GM12891 (cell line): ENCODE measurements at places on chromosomes 4 and X.

- no peak for DNase-seq
Measured at GRCh38 chrX:119583431-119584059, 9.2 kb downstream of the UBE2A start.

GRCh38 chrX:48894891-48895290, 2.7 kb downstream of the TIMM17B start:
- DNase-seq = no peak

GRCh38 chrX:119228512-119229252, 7.4 kb upstream of the PGRMC1 start:
- DNase-seq = no peak

DNA sequence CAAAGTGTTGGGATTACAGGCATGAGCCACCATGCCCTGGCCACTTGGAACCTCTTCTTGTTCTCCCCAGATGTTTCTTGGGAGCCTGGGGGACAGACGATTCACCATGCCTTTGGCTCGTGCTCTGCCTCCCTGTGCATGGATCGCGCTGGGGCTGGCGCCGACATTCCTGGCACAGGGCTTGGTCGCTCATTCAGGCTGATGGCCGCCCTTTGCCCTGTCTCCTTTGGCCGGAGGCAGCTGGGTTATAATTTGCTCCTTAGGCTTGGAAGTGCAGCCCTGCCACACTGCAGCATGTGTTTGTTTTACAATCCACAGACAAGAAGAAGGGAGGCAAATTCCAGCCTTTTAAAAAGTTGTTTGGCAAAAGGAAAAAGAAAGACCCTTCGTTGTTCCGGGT, 115.3 kb downstream of the AASDH start:
- DNase-seq = no peak

GRCh38 chrX:67207912-67208311, 335.9 kb upstream of the AR start:
- DNase-seq = no peak

- DNase-seq = no peak
Measured at GRCh38 chr4:94371290-94371689, 28.7 kb upstream of the HPGDS start.

GRCh38 chrX:43277879-43278278, 378.2 kb upstream of the MAOA start:
- no peak for DNase-seq

DNA sequence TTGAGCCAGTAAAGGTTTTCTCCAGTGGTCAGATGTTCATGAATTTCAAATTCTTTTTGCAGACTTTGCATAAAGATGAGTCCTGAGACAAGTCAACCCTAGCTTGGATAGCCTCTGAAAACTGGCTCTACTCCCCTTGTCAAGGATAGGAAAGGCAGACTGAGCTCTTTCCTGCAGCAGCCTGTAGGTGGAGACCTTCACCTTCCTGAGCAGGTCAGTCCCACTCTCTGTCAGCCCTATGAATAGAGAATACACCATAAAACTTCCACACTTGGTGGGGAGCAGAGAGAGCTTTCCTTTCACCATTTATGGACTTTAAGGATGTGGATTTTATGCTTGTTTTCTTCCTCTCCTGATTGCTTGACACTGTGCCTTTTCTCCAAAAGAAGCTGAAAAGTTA, 41.9 kb downstream of the PCDH19 start:
- DNase-seq = no peak

DNA sequence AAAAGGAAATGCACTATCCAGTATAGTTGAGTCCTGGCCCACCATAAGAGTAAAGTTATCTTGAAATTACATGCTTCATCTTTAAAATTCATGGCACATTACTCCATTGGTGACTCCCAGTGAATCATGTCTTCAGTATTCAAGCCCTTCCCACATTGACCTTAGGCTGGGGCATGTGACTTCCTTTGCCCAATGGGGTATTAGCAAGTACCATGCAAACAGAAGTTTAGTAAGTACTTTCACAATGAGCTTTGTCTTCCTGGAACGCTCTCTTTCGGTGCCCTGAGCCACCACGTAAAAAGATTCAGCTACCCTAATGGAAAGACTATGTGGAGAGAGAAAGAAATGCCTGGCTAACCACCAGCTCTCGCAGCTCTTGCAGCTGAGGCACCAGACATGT, 235.4 kb downstream of the HNRNPD start:
- DNase-seq = no peak

- no peak for DNase-seq
Measured at GRCh38 chrX:8546715-8547114, 82.1 kb downstream of the VCX3B start.

- DNase-seq = no peak
Measured at GRCh38 chr4:169975131-169975837, 50.9 kb downstream of the MFAP3L start.

- no peak for DNase-seq
Measured at GRCh38 chr4:3682236-3683076, 83.7 kb upstream of the ADRA2C start.

GRCh38 chrX:8870411-8870810, 69.2 kb upstream of the FAM9A start:
- DNase-seq = no peak

DNA sequence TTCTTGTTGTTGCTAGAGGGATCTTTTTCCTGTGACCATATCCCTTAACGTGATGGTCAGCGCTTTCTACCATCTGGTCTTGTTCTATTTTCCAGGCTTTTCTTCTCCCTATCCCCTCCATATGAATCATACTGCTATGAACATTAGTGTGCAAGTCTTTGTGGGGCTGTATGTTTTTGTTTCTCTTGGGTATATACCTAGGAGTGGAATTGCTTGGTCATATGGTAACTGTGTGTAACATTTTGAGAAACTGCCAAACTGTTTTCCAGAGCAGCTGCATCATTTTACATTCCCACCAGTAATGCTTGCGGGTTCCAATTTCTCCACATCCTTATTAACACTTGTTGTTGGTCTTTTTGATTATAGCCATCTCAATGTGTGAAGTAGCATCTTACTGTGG, 121.4 kb downstream of the SPRY1 start:
- no peak for DNase-seq

DNA sequence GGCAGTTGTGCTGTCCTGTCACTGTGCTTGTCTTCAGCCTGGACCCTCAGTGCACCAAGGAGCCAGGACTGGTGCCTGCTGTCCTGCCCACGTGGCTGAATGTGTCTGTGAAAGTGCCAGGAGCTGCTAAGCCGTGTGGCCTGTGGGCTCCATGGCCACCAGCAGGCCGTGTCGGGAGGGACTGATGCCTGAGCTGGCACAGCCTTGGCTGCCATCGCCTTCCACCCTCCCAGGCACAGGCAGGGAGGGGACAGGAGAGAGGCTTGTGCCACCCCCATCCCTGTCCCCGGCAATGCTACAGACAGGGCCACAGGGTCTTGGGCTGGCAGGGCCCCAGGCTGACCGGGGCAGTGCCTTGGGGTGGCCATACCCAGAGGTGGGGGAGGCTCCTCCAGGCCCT, 24.8 kb downstream of the DOK7 start:
- no peak for DNase-seq

GRCh38 chr4:81214881-81215868, at the start of gene PRKG2:
Gene PRKG2 (minus strand): TSS chr4:81215222. CDS start chr4:81205047, 10,175 bp downstream.
- DNase-seq = no peak

GRCh38 chr4:188177997-188178675, 38.9 kb downstream of the TRIML1 start:
- no peak for DNase-seq

DNA sequence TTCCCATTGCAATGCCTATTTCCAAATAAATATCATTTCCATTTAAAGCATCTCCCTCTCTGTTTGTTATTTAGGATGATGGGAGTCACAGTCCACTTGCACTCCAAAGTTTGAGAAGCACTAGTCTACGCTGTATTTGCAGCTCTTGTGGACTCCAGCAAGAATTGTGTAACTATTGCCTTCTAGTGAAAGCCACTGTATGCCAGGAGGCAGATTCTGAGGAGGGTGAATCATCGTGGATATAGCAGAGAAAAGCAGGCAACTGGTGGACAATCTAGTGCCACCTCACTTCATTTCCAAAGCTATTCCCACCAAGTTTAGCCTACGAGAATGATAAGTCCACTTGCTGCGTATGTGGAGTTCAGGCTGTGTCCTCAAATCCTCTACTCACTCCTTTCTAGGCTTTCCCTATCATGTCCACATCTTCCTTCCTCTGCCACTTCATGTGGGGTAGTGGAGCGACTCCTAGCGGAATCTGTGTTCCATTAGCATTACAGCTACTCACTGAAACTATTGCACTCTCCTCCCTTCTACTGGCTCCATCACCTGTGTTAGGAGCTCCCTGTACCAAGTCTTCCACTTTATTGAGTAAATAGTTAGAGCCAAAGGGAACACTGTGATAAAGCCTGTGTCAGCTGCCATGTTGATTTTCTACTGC, 501.8 kb upstream of the GALNT7 start:
- no peak for DNase-seq

GRCh38 chr4:54433686-54434085, 204.6 kb downstream of the PDGFRA start:
- DNase-seq = no peak

DNA sequence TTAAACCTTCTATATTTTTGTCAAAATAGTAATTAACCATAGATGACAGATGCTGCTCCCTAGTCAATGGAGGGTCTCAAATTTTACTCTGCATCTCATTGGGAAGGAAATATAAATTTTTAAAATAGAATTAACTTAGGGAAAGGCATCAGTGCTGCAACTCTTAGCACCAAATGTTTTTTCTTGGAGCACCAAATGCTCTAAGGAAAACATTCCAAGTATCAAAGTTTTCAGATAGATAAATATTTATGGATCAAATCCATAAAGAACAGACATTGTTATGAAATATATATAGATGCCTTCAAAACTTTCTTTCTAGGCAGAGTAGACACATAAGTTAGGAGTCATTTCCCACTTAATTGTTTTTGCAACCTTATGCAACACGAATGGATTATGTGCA, 168.7 kb downstream of the ANTXR2 start:
- no peak for DNase-seq

DNA sequence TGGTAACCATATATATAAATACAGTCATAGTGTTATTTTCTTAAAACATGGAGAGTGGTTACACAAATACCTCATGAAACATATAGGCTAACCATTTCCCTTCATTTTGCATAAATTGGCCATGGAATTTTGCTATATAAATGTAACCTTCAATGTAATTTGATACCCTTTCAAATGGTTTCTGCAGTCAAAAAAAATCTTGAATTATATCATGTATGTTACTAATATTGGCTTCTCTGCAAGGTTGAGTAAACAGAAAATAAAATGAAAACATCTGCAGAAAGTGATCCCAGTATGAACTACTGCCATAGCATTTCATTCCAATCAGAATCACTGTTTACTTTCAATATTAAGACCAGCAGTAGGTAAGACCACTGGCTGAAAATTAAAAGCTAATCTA, 1165.9 kb upstream of the TENM3 start:
- no peak for DNase-seq

DNA sequence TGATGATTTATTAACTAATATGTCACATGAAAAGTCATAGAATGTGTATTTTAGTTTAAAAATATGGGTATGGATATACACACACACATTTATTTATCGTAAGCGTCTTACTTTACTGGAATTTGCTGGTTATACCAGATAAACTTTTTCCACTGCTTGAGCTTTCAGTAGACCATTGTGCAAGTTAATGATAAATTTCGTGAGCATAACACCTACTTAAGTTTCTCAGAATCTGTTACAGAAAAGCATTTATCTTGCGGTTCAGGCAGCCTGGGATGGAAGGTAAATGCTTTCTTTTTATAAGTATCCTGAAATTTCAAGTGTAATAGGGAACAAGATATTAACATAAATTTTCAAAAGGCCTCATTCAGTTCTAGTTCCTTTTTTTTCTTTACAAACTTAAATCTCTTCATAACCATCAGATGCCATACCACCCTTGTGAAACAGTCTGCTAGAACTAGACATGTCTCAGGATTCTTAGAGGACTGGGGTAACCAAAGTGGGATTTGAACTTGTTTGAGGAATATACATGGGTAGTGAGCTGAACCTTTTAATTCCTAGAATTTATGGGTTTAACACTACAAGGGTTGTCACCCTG, 27.7 kb downstream of the ATP7A start:
- no peak for DNase-seq

- DNase-seq = no peak
Measured at GRCh38 chr4:40321574-40322275, 13.4 kb upstream of the CHRNA9 start.

DNA sequence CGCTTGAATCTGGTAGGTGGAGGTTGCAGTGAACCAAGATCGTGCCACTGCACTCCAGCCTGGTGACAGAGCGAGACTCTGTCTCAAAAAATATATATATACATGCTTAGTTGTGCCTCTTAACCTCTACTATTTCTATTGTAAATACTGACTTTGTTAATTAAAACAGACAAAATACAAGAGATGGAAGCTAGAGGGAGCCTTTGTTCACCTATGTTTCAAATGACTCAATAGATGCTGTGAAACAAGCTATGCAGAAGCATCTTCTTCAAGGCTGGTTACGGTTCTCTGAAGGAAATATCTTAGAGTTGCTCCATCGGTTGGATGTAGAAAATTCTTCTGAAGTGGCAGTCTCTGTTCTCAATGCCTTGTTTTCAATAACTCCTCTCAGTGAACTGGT, 6.2 kb downstream of the NCAPG start:
- DNase-seq = no peak

- no peak for DNase-seq
Measured at GRCh38 chrX:9662148-9662547, 103.5 kb downstream of the GPR143 start.

GRCh38 chr4:88275516-88275915, 8.8 kb downstream of the PPM1K start:
- no peak for DNase-seq

DNA sequence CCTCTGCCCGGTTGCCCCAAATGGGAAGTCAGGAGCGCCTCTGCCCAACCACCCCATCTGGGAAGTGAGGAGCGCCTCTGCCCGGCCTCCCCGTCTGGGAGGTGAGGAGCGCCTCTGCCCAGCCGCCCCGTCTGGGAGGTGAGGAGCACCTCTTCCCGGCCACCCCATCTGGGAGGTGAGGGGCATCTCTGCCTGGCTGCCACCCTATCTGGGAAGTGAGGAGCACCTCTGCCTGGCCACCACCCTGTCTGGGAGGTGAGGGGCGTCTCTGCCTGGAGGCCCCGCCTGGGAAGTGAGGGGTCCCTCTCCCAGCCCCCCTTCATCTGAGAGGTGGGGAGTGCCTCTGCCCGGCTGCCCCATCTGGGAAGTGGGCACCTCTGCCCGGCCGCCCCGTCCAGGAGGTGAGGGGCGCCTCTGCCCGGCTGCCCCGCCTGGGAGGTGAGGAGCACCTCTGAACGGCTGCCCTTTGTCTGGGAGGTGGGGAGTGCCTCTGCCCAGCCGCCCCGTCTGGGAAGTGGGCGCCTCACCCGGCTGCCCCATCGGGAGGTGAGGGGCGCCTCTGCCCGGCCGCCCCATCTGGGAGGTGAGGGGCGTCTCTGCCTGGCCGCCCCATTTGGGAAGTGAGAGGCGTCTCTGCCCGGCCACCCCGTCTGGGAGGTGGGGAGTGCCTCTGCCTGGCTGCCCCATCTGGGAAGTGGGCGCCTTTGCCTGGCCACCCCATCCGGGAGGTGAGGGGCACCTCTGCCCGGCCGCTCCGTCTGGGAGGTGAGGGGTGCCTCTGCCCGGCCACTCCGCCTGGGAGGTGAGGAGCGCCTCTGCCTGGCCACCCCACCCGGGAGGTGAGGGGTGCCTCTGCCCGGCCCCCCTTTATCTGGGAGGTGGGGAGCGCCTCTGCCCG, 10.6 kb downstream of the PABPC1L2A start:
- no peak for DNase-seq
